ENCODE measurements at places on chromosomes 12 and 14.

DNA sequence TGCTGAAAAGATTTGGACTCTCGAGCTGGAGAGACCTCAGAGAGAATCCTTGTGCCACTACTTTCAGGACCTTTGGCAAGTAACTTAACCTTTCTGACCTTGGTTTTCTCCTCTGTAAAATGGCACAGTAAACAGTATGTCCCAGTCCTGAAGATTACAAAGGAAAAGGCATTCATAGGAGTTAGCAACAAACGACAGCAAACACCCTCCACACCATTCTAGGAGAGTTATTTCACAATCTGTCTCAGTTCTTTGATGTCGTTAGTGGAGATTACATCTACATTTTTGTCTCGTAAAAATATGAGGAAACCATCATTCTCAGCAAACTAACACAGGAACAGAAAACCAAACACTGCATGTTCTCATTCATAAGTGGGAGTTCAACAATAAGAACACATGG, 205.7 kb downstream of the ITPR2 start:
- no peak for DNase-seq

- no peak for DNase-seq
Measured at GRCh38 chr12:11677752-11678151, 28.3 kb downstream of the ETV6 start.

DNA sequence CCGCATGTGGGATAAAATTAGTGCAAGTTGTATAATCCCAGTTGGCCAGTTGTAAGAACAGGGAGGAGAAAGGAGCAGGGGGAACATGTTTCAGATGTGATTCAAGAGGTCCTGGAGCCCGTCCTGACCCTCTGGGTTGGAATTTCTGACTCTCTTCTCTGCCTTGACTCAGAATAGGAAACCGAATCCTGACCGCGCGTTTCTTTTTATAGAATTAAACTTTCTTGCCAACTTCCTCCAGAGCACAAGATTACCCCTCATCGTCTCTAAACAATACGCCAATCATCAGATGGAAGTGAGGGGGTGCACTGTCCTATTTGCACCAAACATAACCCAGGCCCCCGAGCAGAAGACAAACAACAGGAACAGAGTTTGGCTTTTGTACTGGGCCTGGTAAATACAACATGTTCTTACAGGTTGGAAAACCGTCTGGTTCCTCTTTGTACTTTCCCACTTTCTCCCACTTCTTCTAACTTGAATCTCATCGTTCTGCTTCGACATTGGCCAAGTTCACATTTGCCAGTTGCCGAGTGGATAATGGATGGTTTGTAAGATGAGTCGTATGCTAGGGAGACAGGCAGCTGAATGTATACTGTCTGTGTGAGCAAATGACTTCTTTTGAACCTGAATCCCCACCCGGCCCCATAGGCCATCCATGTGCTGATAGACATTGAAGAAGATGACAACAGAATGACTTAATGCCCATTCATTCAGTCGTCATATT, 42.6 kb upstream of the MED13L start:
- no peak for DNase-seq

DNA sequence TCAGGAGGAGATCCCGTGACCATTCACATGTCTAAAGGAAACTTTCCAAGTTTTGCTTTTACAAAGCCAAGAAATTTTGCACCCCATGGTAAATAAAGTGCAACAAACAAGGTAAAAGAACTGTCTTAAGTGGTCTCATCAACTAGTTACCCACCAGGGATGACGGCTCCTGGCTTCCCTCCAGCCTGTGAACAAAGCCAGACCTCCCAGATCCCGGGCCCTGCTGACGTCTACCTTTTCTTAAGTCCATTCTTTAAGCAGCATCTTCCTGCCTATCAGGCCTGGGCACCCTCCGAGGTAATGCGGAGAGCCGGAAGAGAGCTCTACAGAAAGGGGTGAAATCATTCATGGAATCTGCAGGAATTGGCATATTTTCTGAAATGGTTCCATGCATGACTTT, 58.0 kb upstream of the DAAM1 start:
- no peak for DNase-seq

GRCh38 chr12:117292688-117293087, 68.7 kb downstream of the NOS1 start:
- DNase-seq: no peak

All from hematopoietic multipotent progenitor cell treated with erythropoietin and hydrocortisone succinate and interleukin-3 and kit ligand, for 15 days (in vitro differentiated cells).